ENCODE measurements at places on chromosomes 7 and 10.

GRCh38 chr7:143405173-143406001 lies 3.3 kb downstream of the EPHA1 start:
- no peak for DNase-seq

- DNase-seq, result no peak
These were observed 21.9 kb upstream of the VSIR start for GRCh38 chr10:71795248-71795647.

DNA sequence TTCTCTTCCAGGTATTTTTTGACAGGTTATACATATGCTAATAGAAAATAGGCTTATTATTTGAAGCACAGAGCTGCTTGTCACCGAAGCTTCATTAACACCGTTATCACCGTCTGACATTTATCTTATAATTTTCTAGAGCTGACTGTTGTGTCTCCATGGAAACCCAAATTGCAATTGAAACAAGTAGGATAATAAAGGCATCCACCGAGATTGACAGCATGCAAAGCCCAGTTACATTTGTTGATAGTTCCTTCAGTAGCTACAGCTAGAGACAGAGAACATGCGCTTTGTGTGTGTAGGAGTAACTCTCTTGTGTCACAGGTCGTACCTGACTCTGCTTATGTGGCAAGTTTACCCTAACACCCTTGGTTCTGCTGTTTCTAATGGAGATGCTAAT lies 135.6 kb downstream of the CELF2 start:
- DNase-seq, result no peak

GRCh38 chr10:97571622-97572021 lies 957 bp upstream of the ANKRD2 start:
- DNase-seq, result no peak

GRCh38 chr10:21300551-21300950 lies 224.9 kb downstream of the SKIDA1 start:
- DNase-seq, result no peak

DNA sequence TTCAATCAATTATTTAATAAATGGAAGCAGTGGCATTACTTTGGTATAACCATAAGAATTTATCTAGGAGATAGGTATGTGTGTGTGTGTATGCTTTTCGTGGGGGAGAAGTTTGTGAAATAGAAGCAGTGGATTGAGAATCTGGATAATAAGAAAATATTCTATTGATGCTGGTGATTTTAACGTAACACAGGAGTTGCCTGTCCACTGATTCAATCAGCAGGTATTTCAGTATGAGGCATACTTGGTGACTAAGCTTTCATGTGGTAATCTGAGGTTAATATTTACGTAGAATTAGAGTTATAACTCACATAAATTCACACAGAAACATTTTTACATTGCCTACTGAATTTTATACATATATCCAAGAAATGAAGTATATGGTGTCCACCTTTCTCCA lies 568.0 kb downstream of the ZWINT start:
- no peak for DNase-seq

GRCh38 chr7:150451097-150451793 lies 815 bp downstream of the GIMAP8 start:
- DNase-seq, result no peak

- DNase-seq, result no peak
These were observed 91.9 kb downstream of the CSTF2T start for GRCh38 chr10:51607463-51607835.

GRCh38 chr7:70776627-70777101 lies 355.3 kb upstream of the GALNT17 start:
- no peak for DNase-seq

GRCh38 chr7:77674878-77675277 lies 21.4 kb upstream of the RSBN1L start:
- no peak for DNase-seq

GRCh38 chr7:8710124-8710523 lies 276.7 kb downstream of the NXPH1 start:
- no peak for DNase-seq

- no peak for DNase-seq
These were observed 47.0 kb upstream of the RPA3 start for GRCh38 chr7:7765422-7765821.

- DNase-seq, result no peak
These were observed 11.0 kb downstream of the FLNC start for GRCh38 chr7:128841171-128841690.

- DNase-seq, result no peak
These were observed 5.2 kb downstream of the IDI2 start for GRCh38 chr10:1020460-1020859.

DNA sequence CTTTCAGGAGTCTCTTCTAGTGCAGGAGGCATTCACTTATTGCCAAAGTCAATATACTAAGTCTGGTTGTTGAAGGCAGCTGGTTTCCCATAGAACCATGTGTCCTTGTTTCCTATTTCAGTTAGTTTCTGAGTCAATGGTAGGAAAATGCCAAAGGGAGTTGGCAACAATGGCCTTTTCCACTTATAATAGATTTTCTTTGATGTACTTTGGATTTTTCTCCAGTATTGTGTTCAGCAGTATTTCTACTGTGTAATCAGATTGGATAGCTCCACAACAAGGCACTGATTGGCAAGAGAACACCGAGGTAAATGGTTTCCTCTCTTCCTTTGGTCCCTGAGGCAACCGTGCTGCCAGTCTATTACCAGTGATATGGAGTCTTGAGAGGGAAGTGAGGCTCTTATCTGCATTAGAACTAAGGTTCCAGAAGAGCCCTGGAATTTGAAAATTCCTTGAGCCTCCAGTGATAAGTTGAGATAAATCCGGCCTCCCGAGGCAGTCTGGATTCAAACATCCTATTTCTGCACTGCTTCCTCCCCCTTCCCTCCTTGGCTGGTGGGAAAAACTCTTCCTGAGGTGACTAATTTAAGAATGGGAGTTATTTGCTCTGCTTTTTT lies 7.9 kb upstream of the SEPTIN7 start:
- DNase-seq, result no peak

GRCh38 chr7:130975731-130976130 lies 241.7 kb upstream of the KLF14 start:
- DNase-seq, result no peak

DNA sequence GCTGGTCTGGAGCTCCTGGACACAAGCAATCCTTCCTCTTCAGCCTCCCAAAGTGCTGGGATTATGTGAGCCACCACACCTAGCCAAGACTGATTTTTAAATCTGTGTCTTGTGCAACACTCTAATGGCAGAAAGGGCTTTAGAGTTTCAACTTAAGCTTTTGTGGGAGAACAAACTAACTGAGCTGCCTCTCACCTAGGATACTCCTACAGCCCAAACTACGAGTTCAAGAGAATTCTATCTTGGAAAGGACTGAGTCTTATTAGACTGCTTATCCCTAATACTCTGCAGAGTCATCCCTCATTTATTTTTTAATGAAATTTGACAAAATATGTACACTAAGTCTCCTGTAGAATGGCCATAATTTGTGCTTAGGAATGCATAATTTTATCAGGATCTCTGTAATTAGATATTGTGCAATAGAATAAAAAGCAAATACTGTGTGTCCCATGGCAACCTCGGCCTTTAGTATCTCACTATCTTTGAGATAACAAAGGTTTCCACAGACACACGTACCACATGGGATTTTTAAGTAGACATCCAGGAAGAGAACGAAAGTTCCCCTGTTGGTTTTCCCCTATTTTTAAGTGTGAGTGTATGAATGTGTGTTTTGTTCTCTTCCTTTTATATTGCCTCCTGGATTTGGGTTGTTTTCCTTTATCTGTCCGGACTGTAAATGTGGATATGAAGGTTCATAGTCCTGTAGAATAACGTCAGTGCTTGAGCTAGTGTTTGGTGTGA lies 199.4 kb upstream of the TCF7L2 start:
- no peak for DNase-seq
